ENCODE measurements at places on chromosomes 5 and 9. TPM values are rescaled to one million over a fixed set of nuclear protein-coding genes. Genes with fewer than 3 reads are reported as not detected.

The REEP2 gene
- 18.2 TPM for total RNA-seq

The NIM1K gene
- total RNA-seq = 1.2 TPM

The RXRA gene
- 12.4 TPM for total RNA-seq

The ZNF618 gene
- total RNA-seq = 13.5 TPM

The PNPLA7 gene
- 0.59 TPM for total RNA-seq

The MAMDC2 gene
- total RNA-seq = 0.30 TPM

The TAF11L5 gene
- not detected for total RNA-seq

The LCN12 gene
- total RNA-seq = 0.51 TPM

The CXXC5 gene
- 63.5 TPM for total RNA-seq

The IL13 gene
- not detected for total RNA-seq

The NCBP1 gene
- 44.8 TPM for total RNA-seq

The PDZD2 gene
- total RNA-seq = under 0.01 TPM

The ACTBL2 gene
- 0.89 TPM for total RNA-seq

The SEMA6A gene
- total RNA-seq = 0.05 TPM

The FGFR4 gene
- 0.59 TPM for total RNA-seq

The KLHL3 gene
- total RNA-seq = 5.1 TPM

The PCYOX1L gene
- total RNA-seq = 17.5 TPM

The IFNA13 gene
- not detected for total RNA-seq

The LOX gene
- 874 TPM for total RNA-seq

The CTNNA1 gene
- 345 TPM for total RNA-seq

The IL9 gene
- not detected for total RNA-seq

The RNF44 gene
- 2.1 TPM for total RNA-seq

The KIAA0825 gene
- 5.0 TPM for total RNA-seq

All from smooth muscle cell of the umbilical artery (primary cell).